ENCODE measurements at places on chromosomes 12 and 14.

GRCh38 chr12:38664661-38665269 is 240.6 kb downstream of the CPNE8 start:
- DNase-seq = no peak

DNA sequence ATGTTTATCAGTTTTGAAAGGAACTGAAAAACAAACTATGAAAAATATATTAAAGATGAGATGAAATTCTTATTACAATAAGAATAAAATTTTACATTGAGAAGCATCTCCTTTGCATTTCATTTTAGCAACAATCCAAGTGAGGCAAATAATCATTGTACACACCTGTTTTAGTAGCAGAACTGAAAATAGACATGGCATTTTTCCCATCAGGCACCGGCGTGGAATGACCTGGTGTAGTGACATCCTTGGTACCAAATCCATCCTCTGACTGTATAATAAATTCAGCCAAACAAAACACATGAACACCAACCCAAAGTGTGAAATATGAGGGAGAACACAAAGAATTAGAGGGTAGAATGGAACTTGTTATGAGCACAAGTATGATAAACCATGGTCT is 271.4 kb downstream of the MED13L start:
- no peak for DNase-seq

GRCh38 chr14:95707327-95707726 is 6.6 kb downstream of the TCL1A start:
- no peak for DNase-seq

DNA sequence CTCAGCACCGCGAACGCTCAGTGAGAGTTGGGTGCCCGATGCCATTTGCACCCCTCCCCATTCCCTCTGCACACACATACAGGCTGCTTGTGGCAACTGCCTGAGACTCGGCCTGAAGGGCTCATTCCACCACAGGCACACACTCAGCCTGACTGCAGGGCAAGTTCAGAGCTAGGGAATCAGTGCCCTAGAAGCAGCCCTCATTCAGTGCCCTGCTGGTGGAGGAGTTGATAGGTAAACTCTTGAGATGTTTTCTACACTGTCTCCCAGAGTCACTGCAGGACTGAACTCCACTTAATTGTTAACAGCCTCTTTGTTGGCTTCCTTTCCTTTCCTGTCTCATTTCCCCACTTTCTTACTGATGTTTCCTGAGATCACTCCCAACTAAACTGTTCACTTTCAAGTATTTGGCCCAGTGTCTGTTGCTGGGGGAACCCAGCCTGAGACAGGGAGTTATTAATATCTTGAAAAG is 16.9 kb downstream of the PPP1R36 start:
- DNase-seq = no peak

DNA sequence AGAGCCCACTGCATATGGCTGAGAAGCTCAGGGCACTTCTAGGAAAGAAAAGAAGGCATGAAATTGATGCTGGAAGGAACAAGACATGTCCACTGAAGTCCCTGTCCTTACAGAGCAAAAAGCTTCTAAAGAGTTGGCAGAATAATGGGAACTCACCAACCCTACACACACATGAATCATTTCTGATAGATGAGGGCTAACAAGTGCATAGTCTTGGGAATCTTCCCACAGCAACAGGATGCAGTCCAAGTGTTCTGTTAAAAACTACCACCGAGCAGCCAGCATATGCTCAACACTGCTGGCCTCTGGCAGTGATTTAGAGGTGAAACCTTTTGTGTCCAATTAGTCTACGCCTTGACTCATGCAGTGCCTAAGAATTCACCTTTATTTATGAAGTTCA is 44.8 kb downstream of the RHOJ start:
- no peak for DNase-seq

Data from renal pelvis (tissue), 12 donors.